ENCODE measurements at places on chromosomes 3 and 15. TPM values are rescaled to one million over a fixed set of nuclear protein-coding genes. Genes with fewer than 3 reads are reported as not detected.

- no peaks in the 10 kb centered on the region for H3K27me3 ChIP-seq
- DNase-seq, result no peak
- no peaks in the 10 kb centered on the region for H3K36me3 ChIP-seq
- no peak overlapping the region for H3K4me3 ChIP-seq
Observed at GRCh38 chr3:134362221-134362620, 12.0 kb downstream of the AMOTL2 start.

DNA sequence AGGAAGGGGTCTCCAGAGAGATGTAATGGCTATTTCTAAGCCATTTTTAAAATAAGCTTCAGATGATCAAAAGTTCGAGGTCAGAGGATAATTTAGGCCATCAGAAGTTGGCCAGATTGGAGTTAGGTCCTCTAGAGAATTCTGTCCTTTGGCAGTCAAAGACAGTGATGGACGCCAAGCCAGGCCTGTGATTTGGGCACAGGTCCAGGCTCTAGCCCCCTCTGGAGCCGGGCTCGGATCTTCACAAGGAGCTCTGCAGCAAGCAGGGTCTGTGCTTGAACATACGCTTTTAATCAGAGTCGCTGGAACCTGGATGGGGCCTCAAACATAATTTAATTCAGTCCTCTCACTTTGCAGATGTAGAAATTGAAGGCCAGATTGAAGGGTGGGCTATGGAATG, 151.4 kb upstream of the BCL6 start:
- no peak overlapping the region for H3K27ac ChIP-seq
- H3K27me3 ChIP-seq, result no peaks in the 10 kb centered on the region
- no peaks in the 10 kb centered on the region for H3K36me3 ChIP-seq
- H3K4me3 ChIP-seq, result no peak overlapping the region
- no peak for DNase-seq
- H3K4me1 ChIP-seq, result peaks cover 3% of the 10 kb centered on the region

POPDC2 gene
- 1.4 TPM for total RNA-seq

MCF2L2 gene
- 2.3 TPM for total RNA-seq

PRKCD gene
- total RNA-seq, result 22.0 TPM

Data from activated CD4-positive, alpha-beta T cell treated with anti-CD3 and anti-CD28 coated beads for 36 hours (primary cell).